Effector memory CD8-positive, alpha-beta T cell (primary cell): ENCODE measurements at places on chromosomes 5 and 9.

GRCh38 chr5:157858527-157859226 is at the start of gene CLINT1:
Gene CLINT1 (minus strand): TSS chr5:157859145. CDS start chr5:157858970, 175 bp downstream.
- peak; percentile 81 for DNase-seq

DNA sequence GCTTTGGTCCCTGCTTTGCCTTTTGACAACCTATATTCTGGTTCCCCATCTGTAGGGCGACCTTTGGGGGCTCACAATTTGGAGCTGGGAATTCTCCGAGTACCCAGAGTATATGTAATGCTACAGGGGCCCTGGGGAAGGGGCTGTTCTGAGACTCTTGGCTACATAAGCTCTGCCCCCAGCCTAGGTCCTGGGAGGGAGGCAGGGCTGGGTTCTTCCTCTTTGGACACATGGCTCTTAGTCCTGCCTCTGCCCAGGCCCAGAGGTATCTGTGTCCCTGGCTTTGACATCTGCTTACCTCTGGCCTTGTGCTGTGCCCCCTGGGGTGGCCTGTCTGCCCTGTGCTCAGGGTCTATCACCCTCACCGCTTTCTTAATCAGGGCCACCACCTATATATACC is 181.6 kb downstream of the CACNA1B start:
- DNase-seq: no peak

DNA sequence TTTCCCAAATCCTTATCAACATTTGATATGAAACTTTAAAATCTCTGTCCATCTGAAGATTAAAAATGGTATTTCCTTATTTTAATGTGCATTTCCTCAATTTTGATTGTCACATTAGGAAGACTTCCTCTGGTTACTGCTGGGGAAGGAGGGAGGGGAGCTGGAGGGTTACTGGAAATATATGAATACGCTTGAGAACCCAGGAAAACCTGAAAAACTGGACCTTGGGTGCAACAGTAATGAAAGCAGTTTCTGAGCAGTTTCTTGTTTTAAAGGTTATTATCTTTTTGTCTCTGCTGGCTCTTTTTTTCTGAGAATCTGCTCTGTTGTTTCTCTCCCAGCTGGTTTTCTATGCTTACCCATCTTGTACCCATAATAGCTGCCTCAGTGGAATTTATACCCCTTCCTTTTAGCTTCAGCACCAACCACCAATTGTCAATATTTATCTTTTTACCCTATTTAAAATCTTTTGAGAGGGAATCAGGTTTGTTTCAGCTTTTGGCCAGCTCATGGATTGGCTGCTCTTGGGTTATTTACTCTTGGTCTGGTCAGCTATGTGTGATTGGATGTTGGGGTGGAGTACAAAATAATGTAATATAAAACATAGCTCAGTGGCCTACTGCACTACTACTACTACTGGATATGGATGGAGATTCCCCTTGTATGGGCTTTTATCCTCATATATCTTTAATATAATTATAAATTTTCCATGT is 67.4 kb downstream of the UNC13B start:
- DNase-seq: no peak

DNA sequence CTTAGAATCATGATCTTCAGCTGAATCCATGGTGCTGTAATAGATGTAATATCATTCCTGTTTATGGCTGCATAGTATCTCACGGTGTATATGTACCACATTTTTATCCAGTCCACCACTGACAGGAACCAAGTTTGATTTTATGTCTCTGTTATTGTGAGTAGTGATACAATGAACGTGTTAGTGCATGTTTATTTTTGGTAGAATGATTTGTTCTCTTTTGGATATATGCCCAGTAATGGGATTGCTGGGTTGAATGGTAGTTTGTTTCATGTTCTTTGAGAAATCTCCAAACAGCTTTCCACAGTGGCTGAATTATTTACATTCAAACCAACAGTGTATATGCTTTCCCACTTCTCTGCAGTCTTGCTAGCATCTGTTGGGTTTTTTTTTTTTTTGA is 175.1 kb upstream of the CDH10 start:
- no peak for DNase-seq

DNA sequence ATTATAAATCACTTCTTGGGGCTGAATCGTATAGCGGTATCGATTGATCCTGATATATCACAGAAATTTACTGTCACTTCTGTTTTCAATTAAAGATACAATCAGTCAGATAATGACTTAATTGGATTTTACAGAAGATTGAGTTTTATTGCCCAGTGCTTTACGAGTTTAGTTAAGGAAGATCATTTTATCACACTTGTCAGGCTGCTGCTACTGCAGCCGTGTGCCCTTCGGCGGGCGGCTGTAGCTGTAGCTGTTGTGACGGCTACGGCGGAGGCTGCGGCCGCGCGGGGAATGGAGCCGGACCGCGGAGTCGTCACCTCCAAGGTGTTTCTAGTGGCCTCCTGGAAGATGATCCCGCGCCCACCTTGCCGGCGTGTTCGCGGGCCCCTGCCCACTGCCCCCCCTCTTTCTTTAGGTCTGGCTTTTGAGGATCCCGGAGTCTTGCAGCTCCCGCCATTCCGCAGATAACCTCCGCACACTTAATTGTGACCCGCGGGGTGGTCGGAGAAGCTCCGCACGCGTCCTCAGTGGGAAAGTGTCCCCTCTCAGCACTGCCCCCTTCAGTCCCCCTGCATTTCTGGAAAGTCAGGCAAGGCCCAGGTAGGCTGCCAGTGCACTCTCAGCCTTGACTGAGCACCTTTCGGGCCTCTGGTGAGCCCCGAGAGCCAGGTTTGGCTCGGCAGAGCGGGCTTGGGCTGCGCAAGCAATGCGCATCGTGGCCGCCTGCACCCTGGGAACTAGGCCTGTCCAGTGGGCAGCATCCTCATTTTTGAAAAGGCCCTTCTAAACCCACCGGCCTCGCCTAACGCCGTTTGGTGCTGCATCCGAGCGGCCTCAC is 6.9 kb upstream of the DMRT3 start:
- DNase-seq: no peak

DNA sequence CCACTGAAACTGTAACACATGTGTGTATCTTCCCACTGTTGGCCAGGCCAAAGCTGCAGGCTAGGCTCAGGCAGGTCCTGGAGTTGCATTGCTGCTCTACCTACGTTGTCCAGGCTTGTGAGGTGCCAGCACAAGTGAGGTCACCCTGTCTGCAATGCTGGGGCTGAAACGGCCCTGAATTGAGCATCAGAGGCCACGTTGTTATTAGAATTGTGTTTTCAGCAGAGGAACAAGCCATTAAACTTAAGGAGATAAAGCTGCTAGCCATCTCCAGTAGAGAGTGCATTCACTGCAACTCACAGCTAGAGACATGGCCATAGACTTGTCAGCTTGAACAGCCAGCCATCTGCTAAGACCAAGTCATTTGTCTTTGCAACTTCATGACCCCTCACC is 191.8 kb downstream of the SEMA6A start:
- no peak for DNase-seq

DNA sequence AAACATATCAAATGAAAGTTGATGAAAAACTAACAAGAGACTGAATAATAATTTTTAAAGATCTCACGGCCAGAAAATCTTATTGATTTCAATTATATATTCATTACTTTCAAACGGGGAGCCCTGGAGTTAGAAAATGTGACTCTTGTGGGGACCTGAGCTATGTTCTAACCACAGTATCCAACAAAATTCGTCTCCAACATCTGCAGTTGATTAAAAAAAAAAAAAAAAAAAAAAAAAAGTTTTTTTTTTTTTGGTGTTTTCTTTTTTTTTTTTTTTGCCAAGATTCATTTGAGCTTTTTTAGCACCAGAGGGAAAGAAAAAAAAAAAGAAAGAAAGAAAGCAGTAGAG is 144.3 kb upstream of the PIK3R1 start:
- no peak for DNase-seq

GRCh38 chr5:3351581-3352442 is 243.8 kb upstream of the IRX1 start:
- DNase-seq: no peak

- DNase-seq: no peak
Observed at GRCh38 chr9:3491450-3491849, 34.4 kb downstream of the RFX3 start.

GRCh38 chr5:95390812-95391492 is at the start of gene FAM81B:
Gene FAM81B (plus strand): TSS chr5:95391366. CDS start chr5:95391390, 24 bp downstream.
- DNase-seq: no peak

- no peak for DNase-seq
Observed at GRCh38 chr5:79736528-79737514, 47.2 kb downstream of the CMYA5 start.

DNA sequence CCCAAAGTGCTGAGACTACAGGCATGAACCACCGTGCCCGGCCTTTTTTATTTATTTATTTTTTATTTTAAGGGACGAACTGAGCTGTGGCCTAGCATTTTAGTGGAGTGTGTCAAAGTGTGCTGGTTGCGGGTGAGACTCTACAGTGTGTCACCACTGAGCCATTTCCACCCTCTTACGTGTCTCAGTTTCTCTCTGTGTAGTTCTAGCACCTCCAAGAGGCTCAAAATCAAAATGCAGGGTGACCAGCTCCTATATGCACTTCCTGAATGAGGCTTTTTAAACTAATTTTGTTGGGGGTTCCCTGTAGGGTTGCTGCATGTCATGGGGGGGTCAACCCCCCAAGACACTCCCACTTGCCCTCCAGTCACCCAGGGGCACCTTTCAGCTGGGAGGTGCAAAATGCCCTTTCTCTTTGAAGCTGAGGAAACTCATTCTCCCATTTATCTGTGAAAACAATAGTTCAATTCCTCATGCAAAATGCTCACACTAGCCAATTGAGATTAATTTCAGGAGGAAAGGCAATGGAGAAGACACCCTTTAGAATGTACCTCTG is 69.3 kb downstream of the COL15A1 start:
- DNase-seq: peak; percentile 12

DNA sequence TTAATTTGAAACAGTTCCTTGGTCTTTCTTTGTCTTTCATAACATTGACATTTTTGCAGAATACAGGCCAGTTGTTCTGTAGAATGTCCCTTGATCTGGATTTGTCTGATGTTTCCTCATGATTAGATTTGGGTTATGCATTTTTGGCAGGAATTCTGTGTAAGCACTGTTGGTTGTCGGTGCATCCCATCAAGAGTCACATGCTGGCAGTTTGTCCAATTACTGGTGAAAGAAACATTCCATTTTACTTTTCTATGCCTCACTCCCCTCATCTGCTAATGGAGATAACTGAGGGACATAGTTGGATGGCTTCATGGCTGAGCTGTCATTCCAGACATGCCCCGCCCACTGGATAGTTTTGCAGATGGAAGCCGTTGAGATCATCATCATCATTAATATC is 7.6 kb upstream of the ZNF618 start:
- no peak for DNase-seq

DNA sequence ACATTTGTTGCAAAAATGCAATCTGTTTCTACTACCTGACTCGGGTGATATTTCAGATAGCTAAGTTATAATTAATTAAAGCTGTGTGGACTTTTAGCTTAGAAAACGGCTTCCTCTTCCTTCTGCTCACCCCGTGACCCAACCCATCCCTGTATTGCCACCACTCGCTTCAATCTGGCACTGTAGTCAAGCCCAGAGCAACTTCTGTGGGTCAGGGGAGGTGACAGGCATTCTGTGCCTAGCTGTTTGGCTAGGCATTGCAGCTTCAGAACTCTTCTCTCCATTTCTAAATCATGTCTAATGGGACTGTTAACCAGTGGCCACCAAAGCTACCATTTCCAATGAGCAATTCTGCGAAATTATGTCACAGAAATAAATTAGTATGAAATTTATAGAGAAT is 179.7 kb upstream of the TLX3 start:
- DNase-seq: no peak

DNA sequence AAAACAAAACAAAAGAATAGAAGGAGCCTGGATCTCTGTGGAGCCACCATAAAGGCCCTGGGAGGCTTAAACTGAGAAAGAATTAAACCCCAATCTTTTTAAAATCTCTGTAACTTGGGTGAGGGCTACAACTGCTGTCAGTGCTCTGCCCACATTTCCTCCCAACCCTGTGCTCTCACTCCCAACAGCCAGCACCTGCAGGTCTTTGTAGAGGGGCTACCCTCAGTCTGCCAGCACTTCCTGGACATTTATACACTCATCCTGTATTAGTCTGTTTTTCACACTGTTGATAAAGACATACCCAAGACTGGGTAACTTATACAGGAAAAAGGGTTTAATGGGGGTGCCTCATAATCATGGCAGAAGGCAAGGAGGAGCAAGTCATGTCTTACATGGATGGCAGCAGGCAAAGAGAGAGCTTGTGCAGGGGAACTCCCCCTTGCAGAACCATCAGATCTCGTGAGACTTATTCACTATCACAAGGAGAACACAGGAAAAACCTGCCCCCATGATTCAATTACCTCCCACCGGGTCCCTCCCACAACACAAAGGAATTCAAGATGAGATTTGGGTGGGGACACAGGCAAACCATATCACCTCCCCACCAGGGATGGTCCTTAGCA is 47.4 kb downstream of the SCAI start:
- DNase-seq: no peak

DNA sequence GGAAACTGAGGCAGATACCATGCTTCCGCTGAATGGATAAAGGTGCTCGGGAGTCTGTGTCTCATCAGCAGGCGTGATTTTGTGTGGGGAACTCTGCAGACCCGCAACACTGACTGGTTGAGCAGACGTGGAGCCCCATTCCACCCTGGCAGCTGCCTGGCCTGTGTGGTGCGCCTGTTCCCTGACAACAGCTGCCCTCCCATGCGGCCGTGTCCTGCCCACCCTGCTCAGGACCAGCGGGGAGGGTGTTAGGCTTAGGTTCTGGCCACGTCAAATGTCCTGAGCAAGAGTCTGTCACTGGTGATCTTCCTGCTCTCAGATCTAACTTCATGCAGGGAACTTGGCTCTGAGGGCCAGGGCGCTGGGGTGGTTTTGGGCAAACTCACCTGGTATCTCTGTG is 417.7 kb upstream of the IRX4 start:
- DNase-seq: no peak
